ENCODE measurements at places on chromosomes 7 and 10.

GRCh38 chr10:90859321-90859751 is 1.5 kb upstream of the HTR7 start:
- no peak for DNase-seq

DNA sequence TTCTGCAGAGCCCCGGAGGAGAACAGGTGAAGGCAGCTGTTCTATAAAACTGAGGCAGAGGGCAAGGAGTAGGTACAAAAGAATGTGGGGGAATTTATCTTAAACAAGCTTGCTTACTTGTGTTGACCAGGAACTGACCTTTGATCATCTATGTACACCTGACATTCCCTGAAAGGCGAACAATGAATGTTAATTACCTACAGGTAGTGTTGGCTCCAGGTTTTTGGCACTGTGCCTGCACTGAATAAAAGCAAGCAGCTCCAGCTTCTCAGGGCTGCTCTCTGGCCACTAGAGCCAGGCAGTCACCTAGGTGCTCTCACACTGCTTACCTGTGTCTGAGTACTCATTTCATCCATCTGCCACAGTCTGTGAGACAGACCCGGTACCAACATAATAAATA is 87.0 kb downstream of the RAPGEF5 start:
- no peak for DNase-seq

- DNase-seq: no peak
These were observed 41.1 kb upstream of the IL15RA start for GRCh38 chr10:6018422-6018821.

- DNase-seq: no peak
These were observed 172.6 kb upstream of the VIPR2 start for GRCh38 chr7:159317294-159317693.

DNA sequence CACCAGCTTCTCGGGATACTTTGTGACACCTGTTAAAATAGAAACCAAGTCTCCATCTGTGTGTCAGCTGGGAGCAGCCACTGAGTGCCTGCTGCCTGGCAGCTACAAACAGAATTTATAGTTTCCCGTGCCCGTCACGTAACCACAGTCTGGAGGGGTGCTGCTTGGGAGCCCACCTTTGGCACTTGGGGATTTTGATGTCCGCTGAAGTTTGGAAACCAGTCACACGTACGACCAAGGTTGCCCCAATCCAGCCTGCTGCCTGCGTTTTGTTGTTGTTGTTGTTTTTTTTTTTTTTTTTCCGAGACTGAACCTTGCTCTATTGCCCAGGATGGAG is 1.6 kb downstream of the TRRAP start:
- no peak for DNase-seq

DNA sequence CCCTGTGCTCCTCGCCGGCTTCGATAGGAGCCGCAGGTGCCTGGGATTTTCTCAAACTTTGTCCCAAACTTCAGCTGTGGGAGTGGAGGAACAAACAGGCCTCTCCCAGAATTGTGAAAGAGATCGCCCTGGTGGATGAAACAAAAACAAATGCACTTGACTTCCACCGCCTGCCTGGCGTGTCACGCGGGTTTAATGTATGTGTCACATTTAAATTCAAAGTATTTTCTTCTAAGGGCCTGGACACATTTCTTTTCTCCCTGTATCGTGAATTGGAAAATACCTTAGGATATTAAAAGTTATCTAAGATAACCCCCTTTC is 694 bp upstream of the WASL start:
- no peak for DNase-seq

DNA sequence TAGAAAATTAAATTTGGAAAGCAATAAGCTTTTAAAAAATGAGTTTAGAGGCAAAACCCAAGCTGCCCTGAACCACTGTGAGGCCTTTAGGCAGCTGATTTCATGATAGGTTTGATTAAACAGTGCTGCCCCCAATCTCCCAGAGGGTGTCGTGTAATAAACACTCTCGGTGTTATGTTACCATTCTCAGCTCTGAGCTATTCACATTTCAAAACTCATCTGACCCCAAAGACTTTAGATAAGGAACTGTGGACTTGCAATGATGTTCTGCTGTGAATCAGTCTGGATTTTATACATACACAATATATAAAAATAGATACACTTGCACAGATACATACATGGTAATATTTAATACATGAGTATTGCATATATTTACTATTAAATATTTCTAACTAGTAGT is 120.4 kb downstream of the MALRD1 start:
- DNase-seq: no peak

DNA sequence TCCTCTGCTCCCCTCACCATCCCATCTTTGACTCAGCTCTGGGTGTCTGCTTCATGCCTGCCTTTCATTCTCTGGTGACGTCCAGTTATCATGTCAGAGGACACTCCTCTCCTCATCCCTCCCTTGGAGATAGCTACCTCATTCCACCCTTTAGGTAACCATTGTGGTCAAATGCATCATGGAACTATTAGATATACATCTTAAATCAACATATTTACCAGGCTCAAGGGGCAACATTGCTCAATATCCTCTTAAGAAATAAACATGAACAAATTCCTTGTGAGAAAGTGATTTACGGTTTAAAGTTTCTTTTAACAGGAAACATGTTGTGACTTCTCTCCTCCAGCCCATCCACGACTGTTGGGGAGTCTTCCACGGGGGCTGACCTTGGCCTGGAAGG is 511.6 kb upstream of the IGFBP3 start:
- no peak for DNase-seq

DNA sequence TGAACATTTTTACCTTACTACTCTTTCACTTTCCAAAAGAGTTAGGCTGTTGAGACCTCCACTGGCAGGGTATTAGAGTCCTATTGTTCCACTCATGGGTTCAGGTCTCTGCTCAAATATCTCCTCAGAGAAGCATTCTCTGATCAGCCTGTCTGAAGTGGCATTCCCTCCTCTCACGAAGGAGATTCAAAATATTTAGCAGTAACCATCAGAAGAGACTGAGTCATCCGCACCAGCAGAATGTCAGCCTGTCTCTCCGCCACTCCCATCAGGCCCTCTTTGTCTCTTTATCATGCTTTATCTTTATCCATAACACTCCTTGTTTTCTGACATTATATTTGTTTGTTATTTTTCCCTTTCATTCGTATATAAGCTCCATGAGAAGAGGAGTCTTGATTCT is 79.1 kb downstream of the AASS start:
- no peak for DNase-seq

DNA sequence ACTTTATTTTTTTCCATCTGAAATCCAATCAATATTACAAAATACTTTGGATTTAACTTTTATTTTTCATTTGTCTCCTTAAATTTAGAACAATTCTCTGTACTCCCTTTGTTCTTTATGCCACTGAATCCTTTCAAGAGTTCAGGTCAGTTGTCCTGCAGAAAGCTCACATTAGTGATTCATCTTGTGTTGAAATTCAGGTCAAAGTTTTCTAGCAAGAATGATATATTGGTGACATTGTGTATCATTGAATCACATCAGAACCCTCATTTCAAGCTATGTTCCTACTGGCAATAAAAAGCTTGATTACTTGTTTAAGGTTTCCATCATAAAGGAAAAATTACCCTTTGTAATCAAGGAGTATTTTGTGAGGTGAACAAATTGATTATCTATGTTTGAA is 378.8 kb upstream of the STEAP1 start:
- DNase-seq: no peak

GRCh38 chr10:76555067-76555670 is 1082.4 kb downstream of the KCNMA1 start:
- DNase-seq: no peak

DNA sequence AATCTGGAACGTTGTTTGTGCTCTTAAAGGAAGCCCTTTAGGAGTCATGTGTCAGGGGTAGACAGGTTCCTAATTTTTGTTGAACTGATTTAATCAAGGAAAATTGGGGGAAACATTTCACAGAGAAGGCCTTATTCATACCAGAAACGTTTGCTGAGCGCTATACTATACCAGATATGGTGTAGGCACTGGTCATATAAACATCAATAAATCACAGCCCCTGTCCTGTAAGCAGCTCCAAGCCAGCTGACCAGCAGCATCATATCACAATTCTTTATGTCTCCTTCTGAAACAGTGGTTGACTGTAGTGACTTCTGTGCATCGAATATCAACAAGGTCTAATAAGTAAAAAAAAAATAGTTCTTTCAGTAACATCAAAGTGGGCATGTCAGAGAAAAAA is 1.1 kb downstream of the TMEM178B start:
- DNase-seq: no peak

DNA sequence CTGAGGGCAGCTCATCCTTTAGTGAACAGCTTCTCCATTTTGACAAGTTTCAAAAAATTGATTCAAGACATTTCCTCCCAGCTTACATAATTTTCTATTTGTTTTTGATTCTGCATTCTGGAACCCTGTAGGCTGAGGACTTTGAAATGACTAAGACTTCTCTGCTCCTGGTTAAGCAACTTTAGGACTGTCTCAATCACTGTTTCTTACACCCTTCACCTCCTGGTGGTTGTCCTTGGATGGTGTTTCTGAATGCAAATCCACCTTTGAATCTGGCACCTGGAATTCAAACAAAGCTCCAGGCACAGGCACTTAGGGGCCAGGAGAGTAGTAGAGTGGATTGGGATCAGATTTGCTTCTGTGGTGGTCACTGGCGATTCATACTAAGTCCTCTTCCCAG is 595.5 kb downstream of the LRMDA start:
- DNase-seq: no peak

DNA sequence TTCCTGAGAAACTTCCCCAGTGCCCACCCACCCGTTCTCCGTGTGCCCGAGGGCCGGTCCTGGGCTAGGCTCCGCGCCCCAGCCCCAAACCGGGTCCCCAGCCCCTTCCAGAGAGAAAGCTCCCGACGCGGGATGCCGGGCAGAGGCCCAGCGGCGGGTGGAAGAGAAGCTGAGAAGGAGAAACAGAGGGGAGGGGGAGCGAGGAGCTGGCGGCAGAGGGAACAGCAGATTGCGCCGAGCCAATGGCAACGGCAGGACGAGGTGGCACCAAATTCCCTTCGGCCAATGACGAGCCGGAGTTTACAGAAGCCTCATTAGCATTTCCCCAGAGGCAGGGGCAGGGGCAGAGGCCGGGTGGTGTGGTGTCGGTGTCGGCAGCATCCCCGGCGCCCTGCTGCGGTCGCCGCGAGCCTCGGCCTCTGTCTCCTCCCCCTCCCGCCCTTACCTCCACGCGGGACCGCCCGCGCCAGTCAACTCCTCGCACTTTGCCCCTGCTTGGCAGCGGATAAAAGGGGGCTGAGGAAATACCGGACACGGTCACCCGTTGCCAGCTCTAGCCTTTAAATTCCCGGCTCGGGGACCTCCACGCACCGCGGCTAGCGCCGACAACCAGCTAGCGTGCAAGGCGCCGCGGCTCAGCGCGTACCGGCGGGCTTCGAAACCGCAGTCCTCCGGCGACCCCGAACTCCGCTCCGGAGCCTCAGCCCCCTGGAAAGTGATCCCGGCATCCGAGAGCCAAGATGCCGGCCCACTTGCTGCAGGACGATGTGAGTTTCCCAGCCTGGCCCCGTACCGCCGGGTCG is at the start of gene SCD:
SCD (plus strand) TSS at position 469 of the 803 bp plus-strand sequence; CDS start at position 741, 272 bp downstream.
- peak; percentile 84 for DNase-seq

DNA sequence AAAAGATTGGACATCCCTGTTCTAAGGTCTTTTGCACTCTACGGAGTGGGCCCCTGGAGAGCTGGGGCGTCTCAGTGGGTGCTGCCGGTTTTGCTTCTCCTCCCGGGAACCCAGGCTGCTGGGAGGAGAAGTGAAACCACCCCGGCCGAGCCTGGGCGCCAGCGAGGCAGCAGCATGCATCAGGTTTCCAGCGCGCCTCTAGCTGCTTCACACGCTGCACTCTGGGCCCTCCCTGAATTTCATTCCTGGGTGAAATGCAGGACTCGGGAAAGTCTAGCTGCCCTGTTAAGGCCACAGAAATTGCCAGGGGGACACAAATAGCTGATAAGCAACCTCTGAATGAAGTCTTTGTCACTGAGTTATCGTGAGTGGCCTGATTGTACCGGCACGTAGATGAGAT is 127.4 kb downstream of the TRRAP start:
- DNase-seq: no peak

GRCh38 chr7:117587931-117588330 is 108.1 kb downstream of the CFTR start:
- no peak for DNase-seq

- DNase-seq: no peak
These were observed 568.1 kb upstream of the LRRN3 start for GRCh38 chr7:110522761-110523200.

GRCh38 chr7:6273380-6273837 is 985 bp upstream of the CYTH3 start:
- DNase-seq: no peak

GRCh38 chr10:86066696-86067095 is 299.9 kb downstream of the GRID1 start:
- no peak for DNase-seq

- no peak for DNase-seq
These were observed 808.7 kb upstream of the AUTS2 start for GRCh38 chr7:68789597-68789996.

DNA sequence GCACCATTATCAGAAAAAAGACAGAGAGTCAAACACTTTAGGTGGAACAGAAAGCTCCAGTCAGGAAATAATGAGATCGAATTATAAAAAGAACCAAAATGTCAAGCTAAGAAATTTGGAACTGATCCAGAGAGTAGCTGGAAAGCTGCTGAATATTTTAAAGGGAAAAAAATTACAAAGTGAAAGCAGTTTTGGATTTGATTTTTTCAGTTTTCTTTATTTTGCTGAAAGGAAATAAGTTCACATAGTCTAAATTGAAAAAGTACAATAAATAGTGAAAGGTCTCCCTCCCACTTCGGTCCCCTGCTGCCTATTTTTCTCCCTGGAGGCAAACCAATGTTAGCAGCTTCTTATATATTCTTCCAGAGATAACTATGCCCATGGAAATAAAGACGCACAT is 11.3 kb upstream of the TOMM7 start:
- no peak for DNase-seq

DNA sequence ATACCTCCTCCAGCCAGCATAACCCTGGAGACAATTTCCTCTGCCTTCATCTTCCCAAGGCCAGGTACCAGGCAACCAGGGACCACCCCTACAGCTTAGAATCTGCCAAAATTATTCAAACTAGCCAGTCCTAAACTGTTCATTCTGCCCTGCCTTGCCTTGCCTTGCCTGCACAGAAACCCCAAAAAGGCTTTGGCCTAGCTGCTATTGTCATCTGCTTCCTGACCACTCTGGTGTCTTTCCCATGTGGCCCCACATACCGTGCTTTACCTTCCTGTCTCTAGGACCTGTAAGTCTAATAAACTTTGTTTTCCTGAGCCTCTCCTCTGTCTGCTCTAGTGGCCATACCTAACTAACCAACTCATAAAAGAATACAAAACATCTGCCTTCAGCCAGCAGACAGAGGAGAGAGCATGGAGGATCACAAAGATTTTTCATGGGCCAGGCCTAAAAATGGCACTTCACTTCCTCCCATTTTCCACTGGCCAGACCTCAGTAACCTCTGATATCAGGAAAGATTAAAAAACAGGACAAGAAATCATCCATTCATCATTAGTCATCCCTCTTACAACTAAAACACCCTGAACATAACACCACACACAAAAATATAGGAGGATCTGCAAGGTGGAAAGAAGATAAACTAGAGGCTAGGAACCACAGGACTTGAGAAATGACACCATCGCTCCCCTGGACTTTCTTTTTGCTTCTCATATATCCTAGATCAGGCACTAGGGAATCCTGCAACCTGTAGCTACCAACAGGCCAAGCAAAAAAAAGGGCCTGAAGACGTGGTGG is 51.5 kb downstream of the IMMP2L start:
- no peak for DNase-seq
